ENCODE measurements at places on chromosomes 16 and 17. TPM values are rescaled to one million over a fixed set of nuclear protein-coding genes. Genes with fewer than 3 reads are reported as not detected.

The CD300E gene
- 0.42 TPM for total RNA-seq

The ELAC2 gene
- total RNA-seq = 33.3 TPM

DNA sequence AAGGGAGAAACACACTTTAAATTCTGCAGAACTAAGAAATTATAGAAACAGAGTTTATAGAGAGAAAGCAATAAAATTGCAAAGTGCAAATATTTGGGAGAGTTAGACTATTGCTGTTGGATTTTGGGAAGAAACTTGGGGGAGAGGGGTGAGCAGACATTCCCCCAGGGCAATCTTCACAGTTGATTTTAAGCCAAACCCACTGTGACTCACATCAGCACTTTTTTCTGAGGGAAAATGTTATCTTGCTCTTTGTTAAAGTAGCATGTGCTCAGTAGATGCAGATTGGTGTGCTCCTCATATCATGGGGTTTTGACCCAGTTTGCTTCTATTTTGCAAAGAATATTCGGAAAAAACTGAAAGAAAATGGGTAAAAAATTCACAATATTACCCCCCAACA, 367.6 kb downstream of the CDH11 start:
- DNase-seq = no peak

The ABI3 gene
- total RNA-seq = 3.0 TPM

- DNase-seq = no peak
Observed at GRCh38 chr17:27965224-27965623, 72.1 kb upstream of the LYRM9 start.

The RPAIN gene
- total RNA-seq = 31.5 TPM

DNA sequence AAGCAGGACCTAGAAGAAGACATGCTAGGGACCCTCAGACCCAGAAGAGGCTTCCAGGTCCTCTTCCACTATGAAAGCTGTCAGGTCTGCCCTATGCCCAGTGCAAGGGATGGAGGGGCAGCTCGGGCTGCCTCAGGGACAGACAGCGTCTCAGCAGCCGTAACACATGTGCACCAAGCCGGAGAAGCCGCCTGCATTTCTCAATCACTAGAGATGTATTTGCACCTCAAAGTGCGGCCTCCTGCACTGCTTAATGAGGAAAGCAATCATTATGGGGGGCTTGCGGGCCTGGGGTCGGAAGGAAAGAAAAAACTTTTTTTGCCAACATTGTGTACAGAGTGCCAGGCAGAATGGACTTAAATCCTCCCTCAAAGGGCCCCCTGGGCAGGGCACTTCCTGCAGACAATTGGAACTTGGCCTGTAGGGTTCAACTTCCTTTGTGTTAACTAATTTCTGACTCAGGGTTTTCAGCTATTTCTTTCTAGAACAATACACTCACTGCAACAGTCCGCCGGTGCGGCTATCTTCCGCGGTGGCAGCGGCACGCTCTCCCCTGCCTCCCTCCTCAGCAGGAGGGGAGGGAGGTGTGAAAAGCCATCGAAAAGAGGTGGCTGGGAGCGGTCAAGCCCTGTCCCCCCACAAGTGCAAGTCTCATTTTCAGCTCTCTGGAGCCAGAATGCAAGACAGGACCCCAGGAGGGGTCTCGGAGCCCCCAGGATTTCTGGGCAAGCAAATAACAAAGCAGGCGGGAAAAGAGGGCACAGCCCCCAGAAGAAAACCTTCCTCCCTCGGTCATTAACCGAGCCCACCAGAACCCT, 101.2 kb downstream of the ZNF423 start:
- no peak for DNase-seq

DNA sequence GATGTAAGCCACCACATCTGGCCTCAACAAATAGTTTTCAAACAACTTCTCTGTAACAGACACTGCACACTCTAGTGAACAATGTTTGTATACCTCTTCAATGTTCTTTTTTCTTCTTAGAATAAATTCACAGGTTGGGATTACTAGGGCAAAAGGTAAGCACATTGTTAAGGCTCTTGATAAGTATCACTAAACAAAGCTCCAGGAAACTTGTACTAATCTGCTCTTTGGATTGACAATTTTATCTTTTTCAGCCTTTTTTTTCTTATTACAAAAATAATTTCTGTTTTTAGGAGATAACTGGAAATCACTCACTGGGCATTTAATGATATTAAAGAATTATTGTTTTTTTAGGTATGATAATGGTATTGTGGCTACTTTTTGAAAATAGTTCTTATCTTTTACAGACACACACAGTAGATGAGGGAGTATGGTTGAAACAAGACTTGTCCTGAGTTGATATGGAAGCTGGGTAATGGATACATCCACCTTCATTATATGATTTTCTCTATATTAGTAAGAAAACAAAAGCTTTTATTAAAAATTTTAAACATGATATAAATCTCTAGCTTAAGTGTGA, 7.7 kb upstream of the MPRIP start:
- no peak for DNase-seq

- DNase-seq = no peak
Observed at GRCh38 chr16:46911038-46911437, 26.9 kb downstream of the GPT2 start.

GRCh38 chr17:73478334-73478733, 165.9 kb downstream of the SDK2 start:
- no peak for DNase-seq

DNA sequence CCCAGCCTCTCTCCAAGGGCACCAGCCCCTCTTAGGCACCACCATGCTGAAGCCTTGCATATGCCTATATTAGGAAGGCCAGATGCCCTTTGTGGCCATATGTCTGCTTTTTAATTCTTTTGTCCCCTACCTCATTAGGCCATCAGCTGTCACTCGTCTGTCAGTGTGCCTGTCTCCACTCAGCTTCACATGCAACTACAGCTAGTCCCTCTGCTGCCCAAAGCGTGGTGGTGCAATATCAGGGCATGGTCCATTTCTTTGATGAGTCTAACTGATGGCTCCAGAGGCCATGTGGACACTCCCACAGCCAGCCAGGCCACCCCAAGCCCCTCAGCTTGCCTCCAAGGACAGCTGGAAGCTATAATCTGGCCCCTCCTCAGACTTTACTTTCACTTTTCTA, 36.3 kb downstream of the MYO18A start:
- DNase-seq = no peak

GRCh38 chr17:36864827-36865430, 72.3 kb upstream of the LHX1 start:
- DNase-seq = no peak

The MMP25 gene
- 0.32 TPM for total RNA-seq

- no peak for DNase-seq
Observed at GRCh38 chr16:5321930-5322329, 224.3 kb upstream of the EEF2KMT start.

- DNase-seq = no peak
Observed at GRCh38 chr16:82788919-82789318, 162.2 kb downstream of the CDH13 start.

DNA sequence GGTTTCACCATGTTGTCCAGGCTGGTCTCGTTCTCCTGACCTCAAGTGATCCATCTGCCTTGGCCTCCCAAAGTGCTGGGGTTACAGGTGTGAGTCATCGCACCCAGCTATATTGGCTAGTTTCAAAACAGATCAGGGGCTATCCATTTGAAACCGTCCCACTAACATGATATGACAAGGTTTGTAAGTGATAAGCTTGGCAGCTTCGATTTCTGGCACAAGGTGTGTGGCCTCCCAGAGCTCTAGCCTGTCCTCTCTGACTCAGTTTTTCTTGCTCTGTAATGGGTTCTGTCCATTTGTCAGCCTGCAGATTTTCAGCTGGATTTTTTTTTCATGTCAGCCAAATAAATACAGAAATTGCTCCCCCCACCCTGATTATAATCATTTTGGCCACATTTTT, 31.8 kb upstream of the TENT4B start:
- DNase-seq = no peak

The CACNG5 gene
- not detected for total RNA-seq

DNA sequence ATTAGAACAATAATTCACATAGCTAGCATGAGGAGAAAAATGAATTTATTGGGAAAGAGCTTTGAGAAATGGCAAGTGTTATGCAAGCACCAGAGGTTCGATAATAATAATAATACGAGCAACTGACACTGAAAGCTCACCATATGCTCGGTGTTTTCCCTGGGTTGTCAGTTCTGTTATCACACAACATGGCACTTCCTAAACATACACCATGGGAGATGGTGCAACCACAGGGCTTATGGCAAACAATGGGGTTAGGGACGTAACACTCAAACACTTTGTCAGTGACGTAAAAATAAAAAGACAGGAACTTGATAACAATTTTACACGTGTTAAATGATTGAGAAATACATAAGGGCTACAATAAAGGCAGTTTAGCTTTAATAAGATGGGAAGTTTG, 23.7 kb downstream of the OR1D5 start:
- no peak for DNase-seq

GRCh38 chr17:75856062-75856756, 1.1 kb upstream of the WBP2 start:
- DNase-seq = no peak

The GGA3 gene
- 15.5 TPM for total RNA-seq

DNA sequence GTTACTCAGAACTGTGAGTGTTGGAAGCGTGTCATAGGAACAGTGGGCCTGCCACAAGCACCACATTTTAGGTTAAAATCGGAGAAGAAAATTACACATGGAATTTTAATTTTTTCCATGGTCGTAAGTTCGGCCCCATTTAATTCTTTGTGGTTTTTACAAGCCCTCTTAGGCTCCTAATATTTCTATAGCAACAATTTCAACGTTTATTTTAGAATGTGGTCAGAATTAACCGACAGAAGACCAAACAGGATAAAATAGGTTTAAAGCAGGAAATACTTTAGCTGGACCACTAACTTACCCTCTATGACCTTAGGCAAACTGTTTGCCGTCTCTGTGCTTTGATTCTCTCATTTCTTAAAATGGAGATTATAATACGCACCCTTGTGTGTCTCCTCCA, 69.9 kb downstream of the FTO start:
- DNase-seq = no peak

- DNase-seq = no peak
Observed at GRCh38 chr17:57356719-57357391, 100.5 kb downstream of the MSI2 start.

The CCR7 gene
- 0.58 TPM for total RNA-seq

The TGFB1I1 gene
- 76.2 TPM for total RNA-seq

The ZNF750 gene
- 3.1 TPM for total RNA-seq

The KRTAP1-5 gene
- total RNA-seq = not detected

GRCh38 chr17:6639586-6640535, 650 bp downstream of the KIAA0753 start:
- no peak for DNase-seq

The PERCC1 gene
- not detected for total RNA-seq

GRCh38 chr17:57939797-57940196, 15.4 kb downstream of the CUEDC1 start:
- no peak for DNase-seq

DNA sequence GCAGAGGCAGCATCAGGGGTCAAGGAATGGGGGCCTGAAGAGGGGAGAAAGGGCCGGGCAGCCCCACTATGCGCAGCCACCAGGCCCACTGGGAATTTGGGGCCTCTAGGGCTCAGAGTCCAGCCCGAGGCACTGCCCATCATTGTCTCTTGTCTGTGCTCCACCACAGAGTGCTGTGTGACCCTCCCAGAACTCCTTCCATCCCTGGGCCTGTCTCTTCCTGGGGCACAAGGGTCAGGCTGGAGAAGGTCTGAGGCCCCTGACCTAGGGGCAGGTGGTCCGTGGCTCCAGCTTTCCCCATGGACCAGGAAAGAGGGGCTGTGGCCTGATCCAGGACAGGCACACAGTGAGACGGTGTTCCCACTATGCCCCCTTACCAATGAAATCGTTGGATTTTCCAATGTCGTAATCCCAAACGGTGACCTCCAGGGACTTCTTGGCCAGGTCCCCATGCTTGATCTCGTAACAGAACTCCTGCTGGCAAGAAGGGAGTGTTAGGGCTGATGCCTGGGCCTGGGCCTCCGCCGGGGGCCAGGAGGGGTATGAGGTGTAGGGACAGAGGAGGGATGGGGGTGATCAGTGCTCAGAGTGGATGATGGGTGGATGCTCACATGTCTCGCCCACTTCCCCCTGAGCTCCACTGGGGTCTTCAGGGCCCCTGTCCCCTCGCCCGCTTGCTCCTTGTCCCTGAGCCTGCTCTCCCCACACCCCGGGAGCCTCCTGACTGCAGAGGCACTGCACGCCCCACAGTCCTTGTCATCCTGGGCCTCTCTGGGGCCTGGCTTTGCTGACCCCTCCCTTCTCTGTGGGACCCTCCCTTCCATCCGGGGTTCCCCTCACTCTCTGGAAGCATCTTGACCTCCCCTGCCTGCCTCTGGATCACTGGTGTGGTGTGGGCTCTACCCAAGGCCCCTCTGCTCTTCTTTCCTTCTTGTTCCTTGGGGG, 10.7 kb downstream of the SCGB1C2 start:
- no peak for DNase-seq

The KCNG4 gene
- total RNA-seq = not detected

The MYH2 gene
- 1.7 TPM for total RNA-seq

The KCNH6 gene
- total RNA-seq = not detected

- DNase-seq = no peak
Observed at GRCh38 chr16:11072420-11073153, 128.2 kb downstream of the CLEC16A start.

DNA sequence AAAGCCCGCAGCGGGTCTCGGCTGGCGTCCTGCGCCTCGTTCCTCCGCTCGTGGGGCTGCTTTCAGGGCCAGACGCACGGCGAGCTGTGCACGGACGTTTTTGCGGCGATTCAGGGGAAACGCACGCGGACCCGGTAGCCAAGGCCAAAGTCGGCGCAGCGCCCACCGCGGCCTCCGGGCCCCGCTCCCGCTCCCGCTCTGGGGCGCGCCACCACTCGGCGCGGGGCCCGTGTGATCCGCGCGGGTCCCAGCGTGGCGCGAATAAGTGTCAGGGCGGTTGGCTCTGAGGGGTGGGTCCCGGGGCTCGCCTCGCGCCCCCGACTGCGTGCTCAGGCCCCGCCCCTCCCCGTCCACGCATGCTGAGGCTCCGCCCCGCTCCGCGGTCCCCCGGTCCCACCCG, 694 bp upstream of the TBCD start:
- no peak for DNase-seq

The HOXB6 gene
- 3.1 TPM for total RNA-seq

GRCh38 chr17:76271669-76272540, 6.8 kb downstream of the UBALD2 start:
- no peak for DNase-seq

The WDR59 gene
- 28.7 TPM for total RNA-seq

DNA sequence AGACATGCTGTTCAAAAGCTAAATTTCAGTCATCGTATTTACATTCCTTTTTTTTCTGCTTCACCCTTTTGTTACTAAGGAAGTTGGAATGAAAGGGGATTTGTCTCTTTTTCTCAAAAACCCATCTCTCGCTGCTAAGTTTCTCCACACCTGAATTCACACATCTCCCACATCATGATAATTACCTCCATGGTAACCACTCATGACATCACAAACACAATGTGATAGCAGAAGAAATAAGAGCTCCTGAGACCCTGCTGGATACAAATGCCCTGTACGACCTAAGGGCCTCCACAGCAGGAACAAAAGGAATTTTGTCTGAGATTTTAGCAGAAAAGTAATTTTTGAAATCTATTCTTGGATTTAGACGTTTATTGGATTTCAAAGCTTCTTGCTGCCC, 82.6 kb upstream of the GNAO1 start:
- DNase-seq = no peak

The ACACA gene
- total RNA-seq = 70.6 TPM

Data from urinary bladder (tissue), 4 donors.